Prostate gland (tissue), 2 donors: ENCODE measurements at places on chromosomes 2 and 18. TPM values are rescaled to one million over a fixed set of nuclear protein-coding genes. Genes with fewer than 3 reads are reported as not detected.

CHN1 gene
- total RNA-seq: 20.1 TPM

MOB4 gene
- 13.7 TPM for total RNA-seq

SETBP1 gene
- total RNA-seq: 28.4 TPM

RAB6C gene
- 2.4 TPM for total RNA-seq

SERPINB4 gene
- 1.1 TPM for total RNA-seq

CHAC2 gene
- 1.4 TPM for total RNA-seq

C1GALT1C1L gene
- total RNA-seq: 2.3 TPM

MERTK gene
- 22.2 TPM for total RNA-seq

STPG4 gene
- total RNA-seq: 1.4 TPM

GCG gene
- 1.6 TPM for total RNA-seq

ETAA1 gene
- 14.6 TPM for total RNA-seq

TRPM8 gene
- 71.1 TPM for total RNA-seq

TNFRSF11A gene
- 10.2 TPM for total RNA-seq

BOLL gene
- total RNA-seq: not detected

EGR4 gene
- total RNA-seq: not detected

BIN1 gene
- 70.1 TPM for total RNA-seq

RMC1 gene
- total RNA-seq: 12.0 TPM

CDC42EP3 gene
- total RNA-seq: 38.5 TPM

FAM161A gene
- total RNA-seq: 1.8 TPM

TUBA4B gene
- not detected for total RNA-seq

PSMA8 gene
- not detected for total RNA-seq

DNAJC5G gene
- total RNA-seq: not detected

GALR1 gene
- 0.34 TPM for total RNA-seq

AGPS gene
- total RNA-seq: 17.2 TPM

HYCC2 gene
- 13.6 TPM for total RNA-seq

KLHL14 gene
- 0.41 TPM for total RNA-seq

SESTD1 gene
- total RNA-seq: 7.7 TPM

HRH4 gene
- not detected for total RNA-seq

ATG9A gene
- 78.8 TPM for total RNA-seq

VAMP8 gene
- 108 TPM for total RNA-seq

SLC38A11 gene
- 3.0 TPM for total RNA-seq

KCNIP3 gene
- total RNA-seq: 5.1 TPM

C2orf66 gene
- total RNA-seq: 0.32 TPM

CRACDL gene
- total RNA-seq: 20.8 TPM

MPP4 gene
- not detected for total RNA-seq

RNF144A gene
- total RNA-seq: 27.9 TPM

CFC1 gene
- total RNA-seq: 6.6 TPM

CIB4 gene
- not detected for total RNA-seq

GPR35 gene
- total RNA-seq: 4.6 TPM

CPS1 gene
- 0.68 TPM for total RNA-seq

ZAP70 gene
- 3.9 TPM for total RNA-seq

FMNL2 gene
- total RNA-seq: 9.8 TPM

BBS5 gene
- 7.7 TPM for total RNA-seq
